ENCODE measurements at places on chromosomes 7 and 10.

- no peak for DNase-seq
Measured at GRCh38 chr7:1596181-1597043, 26.6 kb upstream of the PSMG3 start.

- peak; percentile 58 for DNase-seq
Measured at GRCh38 chr7:74275401-74275881, 13.8 kb upstream of the CLIP2 start.

GRCh38 chr7:81013083-81013817 is 94.4 kb upstream of the SEMA3C start:
- no peak for DNase-seq

- DNase-seq, result no peak
Measured at GRCh38 chr7:131608116-131608500, 51.7 kb upstream of the PODXL start.

- DNase-seq, result no peak
Measured at GRCh38 chr7:92767437-92767836, 68.9 kb downstream of the CDK6 start.

DNA sequence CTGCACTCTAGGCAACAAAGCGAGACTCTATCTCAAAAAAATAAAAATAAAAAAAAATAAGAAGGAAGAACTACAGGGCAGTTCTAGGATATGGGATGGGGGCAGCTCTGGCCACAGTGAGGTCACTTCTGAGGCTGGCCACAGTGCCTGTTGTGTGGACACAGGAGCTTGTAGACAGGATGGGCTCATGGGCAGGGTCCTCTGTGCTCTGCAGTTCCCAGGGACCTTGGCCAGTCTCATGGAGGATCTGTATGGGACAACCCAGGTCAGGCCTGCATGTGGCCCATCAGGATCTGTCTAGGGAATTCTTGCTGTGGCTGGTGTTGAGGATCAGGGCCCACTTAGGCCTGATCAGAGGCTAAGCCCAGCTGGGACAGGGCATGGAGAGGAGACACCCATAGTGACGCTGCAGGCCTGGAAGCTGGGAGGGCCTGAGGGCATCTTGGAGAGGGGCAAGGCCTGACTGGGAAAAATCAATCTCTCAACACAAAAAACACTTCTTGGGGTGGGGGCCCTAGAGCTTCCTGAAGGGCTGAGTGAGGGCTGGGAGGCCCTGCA is 19.4 kb upstream of the PAX2 start:
- DNase-seq, result no peak

- DNase-seq, result no peak
Measured at GRCh38 chr10:96975136-96975535, 143.0 kb downstream of the LCOR start.

DNA sequence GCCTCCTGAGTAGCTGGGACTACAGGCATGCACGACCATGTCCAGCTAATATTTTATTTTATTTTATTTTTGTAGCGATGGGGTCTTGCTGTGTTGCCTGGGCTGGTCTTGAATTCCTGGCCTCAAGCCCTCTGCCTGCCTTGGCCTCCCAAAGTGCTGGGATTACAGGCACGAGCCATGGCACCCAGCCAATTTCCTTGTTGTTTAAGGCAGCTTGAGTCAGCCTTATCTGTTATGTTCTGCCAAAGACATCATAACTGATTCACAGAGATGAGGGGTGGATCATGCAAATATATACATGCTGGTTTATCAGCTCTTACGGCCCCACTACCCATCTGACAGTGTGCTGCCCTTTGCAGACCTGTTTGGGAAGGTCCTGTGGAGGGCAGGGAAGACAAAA is 826.7 kb downstream of the TYW1 start:
- no peak for DNase-seq

DNA sequence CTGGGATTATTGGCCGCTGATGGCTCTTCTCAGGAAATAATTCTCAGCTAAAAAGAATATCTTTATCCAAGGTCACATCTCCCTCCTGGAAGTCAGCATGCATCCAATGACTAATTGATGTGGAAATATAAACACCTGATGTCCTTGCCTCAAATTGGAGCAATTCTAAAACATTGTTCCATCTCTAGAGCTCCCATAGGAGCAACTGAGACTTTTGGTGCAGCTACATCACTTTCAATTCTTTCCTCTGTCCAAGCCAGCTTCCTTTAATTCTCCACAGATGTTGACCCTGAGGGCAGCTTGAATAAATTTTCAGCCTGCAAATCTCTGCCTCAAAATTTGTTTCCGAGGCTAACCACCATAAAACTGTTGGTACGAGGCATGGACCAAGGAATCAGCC is 43.9 kb upstream of the KCND2 start:
- no peak for DNase-seq

DNA sequence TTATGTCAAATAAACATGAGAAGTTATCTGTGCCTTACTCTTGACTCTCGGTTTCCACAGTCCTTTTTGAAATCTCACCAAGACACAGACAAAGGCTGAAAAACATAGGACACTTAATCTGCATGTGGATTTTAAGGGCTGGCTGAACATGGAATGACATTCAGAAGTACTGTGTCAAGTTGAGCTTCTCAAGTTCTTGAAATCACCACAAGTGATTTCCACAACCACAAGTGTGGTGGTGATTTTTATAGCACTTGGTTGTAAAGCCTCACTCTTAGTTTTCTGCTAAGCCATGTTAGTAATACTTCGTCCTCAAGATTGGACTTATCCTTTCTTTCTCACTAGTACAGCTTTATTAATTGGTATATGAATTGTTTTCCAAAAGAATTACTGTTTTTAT is 29.6 kb downstream of the FOXP2 start:
- no peak for DNase-seq

DNA sequence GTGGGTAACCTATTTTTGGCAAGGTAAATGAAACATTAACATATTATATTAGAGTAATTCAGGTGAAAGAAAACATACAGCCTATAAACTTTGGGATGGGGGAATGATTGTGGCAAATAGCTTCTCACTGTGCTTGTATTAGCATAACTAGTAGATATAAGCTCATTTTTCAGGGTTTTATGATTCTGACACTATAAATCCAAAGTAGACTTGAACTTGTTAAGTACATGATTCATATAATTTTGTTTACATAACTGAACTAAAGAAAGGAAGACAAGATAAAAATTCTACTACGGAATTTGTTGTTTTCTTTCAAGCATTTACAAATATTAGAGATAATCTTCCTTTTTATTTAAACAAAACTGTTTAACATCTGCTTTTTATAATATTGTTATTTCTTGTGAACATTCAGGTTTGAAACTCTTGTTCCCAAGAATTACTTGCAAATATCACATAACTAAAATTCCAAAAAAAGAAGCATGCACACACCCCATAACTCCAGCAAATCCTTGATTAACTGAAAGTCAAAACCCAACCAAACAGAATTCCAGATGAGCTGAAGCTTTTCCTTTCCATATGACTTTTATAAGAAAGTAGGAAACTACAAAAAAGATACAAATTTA is 142.3 kb downstream of the JAZF1 start:
- DNase-seq, result no peak

DNA sequence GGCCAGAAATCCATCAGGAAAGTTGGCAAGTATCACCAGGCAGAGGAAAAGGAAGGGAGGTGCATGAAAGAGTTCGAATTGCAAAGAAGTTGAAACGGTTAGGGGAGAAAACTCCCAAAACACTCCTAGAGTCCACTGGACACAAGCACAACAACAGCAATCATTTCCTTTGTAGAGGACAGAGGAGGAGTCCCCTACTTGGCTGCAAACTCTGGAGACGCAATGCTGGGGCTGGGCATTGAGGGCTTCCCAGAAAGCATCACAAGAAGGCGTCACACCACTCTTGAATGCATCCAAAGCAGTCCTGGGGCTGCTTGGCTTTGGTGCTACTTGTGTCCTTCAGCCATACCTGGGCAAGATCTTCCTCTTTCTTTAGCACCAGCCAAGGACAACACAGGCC is 18.1 kb upstream of the SLC26A4 start:
- no peak for DNase-seq
